RKO (cell line): ENCODE measurements at places on chromosomes 16 and 17.

DNA sequence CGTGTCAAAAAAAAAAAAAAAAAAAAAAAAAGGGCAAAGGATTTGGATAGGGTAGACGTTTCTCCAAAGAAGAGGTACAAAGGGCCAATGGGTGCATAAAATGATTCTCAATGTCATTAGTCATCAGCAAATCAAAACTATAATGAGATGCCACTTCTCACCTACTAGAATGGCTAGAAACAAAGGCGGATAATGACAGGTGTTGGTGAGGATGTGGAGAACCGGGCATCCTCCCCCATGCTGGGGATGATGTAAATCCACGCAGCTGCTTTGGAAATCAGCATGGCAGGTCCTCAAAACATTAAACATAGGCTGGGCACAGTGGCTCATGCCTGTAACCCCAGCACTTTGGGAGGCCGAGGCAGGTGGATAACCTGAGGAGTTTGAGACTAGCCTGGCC lies 9.4 kb downstream of the ITGAX start:
- DNase-seq, result no peak

- DNase-seq, result no peak
These were observed 16.6 kb upstream of the G6PC1 start for GRCh38 chr17:42883802-42884558.

GRCh38 chr17:63116967-63117830 lies 151.2 kb downstream of the TANC2 start:
- DNase-seq, result peak; percentile 30

DNA sequence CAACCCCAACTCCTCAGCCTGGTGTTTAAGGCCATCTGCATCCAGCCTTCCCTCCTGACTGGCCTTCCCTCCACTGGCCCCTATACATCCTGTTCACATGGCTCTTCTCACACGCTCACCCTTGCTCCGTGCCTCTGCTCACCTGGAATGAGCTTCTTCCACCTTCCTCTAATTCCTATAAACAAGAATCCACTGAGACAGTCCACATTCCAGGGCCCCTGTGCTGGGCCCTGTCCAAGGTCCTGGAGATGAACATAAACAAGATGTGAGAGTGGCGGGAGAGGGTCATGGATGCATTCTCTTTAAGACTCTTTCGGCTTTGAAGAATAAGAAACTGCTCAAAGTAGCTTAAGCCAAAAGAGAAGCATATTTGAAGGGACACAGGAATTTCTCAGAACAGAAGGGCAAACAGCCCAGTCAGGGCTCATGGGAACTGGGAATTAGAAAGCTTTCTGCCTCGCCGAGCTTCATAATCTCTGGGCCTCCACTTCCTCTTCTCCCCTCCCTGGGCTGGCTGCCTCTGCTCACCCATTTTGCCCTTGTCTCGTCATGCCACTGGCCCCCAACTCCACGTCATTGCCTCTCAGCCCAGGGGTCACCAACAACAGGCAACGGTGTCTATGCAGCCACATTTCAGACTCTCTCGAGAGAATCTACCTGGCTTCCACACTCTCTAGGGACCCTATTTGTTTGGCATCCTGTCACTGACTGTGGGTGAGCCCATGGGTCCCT lies 13.5 kb downstream of the SPPL2C start:
- peak; percentile 32 for DNase-seq

DNA sequence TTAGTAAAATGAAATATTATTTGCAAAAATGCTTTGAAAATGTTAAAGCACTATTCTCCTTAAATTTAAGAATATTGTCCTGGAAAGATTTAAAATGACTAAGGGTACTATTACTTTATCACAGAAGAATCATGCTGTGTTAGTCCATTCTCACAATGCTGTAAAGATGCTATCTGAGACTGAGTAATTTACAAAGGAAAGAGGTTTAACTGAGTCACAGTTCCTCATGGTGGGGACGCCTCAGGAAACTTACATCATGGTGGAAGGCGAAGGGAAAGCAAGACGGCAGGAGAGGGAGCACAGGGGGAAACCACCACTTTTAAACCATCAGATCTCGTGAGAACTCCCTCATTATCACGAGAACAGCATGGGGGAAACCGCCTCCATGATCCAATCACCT lies 245.6 kb downstream of the IRX3 start:
- no peak for DNase-seq

DNA sequence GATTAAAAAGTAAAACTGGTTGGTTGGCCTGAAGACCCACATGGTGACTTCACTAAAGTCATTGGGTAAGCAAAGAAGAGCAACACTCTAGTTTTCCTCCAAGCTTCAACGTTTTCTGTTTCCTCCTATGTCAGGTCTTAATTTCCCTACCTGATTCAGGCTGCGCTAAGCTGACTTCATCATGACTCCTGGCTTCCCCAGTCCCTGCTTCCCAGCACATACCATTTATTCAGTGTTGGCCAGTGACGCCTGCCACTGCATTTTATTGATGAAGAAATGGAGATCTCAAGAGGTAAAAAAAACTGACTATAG lies 645.3 kb downstream of the WWOX start:
- DNase-seq, result no peak
